ENCODE measurements at places on chromosomes 12 and 14. TPM values are rescaled to one million over a fixed set of nuclear protein-coding genes. Genes with fewer than 3 reads are reported as not detected.

Gene PLEKHA5
- 9.6 TPM for total RNA-seq

Gene OR11H12
- not detected for total RNA-seq

Gene TBX5
- 2.1 TPM for total RNA-seq

Gene TAS2R9
- not detected for total RNA-seq

Measured in pericardium fibroblast (primary cell).